ENCODE measurements at places on chromosomes 5 and 9.

DNA sequence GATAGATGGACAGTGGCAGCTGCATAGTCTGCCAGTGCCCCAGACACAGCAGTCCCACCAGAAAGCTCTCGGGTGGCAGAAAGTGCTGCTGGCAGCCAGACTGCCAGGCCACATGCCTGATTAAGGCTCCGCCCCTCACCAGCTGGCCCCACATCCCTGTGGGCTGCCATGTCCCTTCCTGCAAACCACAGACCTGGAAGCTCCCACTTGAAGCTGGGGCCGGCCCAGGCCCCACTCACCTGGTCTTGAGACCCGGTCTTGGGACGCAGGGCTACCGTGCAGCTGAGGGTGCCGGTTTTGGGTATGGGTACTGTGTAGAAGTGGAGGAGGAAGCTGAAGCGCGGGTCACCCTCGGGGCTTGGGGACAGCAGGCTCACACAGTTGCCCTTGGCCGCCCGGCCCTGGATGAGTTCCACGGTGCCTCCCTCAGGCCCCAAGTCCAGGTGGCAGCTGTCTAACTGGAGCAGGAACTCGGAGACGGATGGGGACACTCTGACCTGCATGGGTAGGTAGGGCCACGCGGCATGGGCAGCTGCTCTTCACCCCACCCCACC, 15.3 kb downstream of the FPGS start:
- no peak for DNase-seq

DNA sequence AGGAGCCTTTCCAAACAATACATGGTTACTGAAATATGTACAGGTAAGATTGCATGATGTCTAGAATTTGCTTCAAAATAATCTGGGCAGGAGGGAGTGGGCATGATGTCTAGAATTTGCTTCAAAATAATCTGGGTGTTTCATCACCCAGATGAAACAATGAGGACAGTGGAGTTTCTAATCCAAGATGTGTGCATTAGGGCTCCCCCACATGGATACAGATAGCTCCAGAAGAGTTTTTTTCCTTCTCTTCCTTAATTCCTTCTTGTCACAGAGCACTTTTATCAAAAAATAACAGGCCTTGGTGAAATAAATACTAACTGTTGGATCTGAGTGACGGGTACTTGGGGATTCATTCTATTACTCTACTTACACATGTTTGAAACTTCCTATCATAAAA, 14.9 kb downstream of the ATOX1 start:
- no peak for DNase-seq

DNA sequence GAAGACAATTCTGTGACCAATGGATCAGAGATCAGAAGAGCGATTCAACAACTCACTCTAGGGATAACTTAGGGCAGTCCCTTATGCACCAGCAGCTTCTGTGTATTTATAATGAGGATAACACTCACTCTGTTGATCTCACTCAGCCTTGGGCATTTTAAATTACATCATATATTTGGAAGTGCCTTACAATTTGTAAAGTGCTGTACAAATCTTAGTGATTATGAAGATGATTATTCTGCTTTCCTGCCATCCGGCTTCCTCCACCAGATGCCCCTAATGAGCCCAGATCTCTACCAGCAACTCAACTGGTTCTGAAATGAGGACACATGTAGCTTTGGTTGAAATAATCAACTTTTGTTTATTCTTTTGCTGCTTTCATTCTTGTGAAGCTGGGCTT, 105.3 kb downstream of the PCSK1 start:
- DNase-seq: no peak

GRCh38 chr9:132487351-132487791, 77.4 kb downstream of the CFAP77 start:
- no peak for DNase-seq

DNA sequence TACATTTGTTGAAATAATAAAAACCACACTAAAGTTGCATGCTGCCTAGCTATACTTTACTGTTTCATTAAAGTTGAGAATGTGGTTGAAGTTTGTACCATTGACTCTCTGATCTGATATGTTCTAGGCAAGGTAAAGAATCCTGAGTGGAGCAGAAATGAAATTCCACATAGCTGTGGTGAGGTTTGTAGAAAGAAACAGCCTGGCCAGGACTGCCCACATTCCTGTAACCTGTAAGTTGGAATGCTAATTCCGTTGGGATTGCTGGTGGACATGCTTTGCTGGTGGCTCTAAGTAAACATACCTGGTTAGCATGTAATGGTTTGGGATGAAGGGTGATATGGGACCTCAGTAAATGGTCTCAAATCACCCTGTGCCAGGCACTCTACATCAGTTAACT, 16.8 kb downstream of the NFX1 start:
- no peak for DNase-seq
